Stimulated activated CD4-positive, alpha-beta T cell treated with anti-CD3 and anti-CD28 coated beads, Interleukin-4, amount 100 ng/mL, for 1 hour (primary cell): ENCODE measurements at places on chromosomes 4 and X.

DNA sequence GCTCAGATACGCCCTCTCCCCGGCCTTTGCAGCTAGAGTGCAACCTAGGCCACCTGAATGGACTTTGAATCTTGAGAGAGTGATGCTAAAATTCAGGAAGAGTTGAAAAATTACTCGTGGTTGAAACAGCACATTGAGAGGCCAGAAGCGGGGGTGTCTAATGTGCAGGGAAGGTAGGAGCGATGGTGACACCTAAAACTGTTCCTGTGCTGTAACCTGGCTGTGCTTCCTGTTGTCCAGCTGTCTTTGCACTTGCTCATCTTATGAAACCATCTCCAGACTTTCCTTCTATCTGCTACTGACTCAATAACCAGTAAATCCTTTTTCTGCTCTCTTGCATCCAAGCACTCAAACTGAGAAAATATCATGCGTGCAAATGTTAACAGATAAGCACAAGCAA is 106.4 kb upstream of the RPS6KA3 start:
- no peak for DNase-seq

DNA sequence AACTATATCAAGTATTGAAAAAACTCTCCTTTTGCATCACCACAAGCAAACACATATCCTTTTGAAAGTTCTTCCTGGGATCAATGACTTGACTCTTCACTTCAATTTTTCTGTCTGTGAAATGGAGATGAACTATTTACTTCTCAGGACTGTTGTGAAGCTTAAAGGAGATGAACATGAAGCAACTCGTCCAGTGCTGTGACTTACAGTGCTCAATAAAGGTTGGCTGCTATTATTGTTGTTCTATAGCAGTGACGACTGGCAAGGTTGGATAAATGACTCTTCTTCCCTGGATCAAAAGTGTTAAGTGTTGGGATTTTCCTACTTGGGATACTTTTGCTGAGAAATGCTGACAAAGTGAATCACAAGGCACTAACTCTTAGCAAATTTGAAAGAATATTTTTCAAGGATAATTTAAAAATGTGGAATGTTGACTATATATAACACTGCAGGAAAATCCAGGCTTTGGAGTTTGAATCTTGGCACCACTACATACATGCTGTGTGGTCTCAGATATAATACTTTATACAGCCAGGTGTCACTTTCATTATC is 13.7 kb downstream of the FRAS1 start:
- DNase-seq, result no peak

DNA sequence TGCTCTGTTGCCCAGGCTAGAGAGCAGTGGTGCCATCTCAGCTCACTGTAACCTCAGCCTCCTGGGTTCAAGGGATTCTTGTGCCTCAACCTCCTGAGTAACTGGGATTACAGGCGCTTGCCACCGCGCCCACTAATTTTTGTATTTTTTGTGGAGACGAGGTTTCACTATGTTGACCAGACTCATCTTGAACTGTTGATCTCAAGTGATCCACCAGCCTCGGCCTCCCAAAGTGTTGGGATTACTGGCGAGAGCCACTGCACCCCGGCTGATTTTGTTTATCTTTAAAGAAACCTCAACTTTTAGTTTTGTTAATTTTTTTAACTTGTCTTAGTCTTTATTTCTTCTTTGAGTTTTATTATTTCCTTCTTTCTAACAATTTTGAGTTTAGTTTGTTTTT is 163.2 kb downstream of the SLC4A4 start:
- DNase-seq, result no peak

DNA sequence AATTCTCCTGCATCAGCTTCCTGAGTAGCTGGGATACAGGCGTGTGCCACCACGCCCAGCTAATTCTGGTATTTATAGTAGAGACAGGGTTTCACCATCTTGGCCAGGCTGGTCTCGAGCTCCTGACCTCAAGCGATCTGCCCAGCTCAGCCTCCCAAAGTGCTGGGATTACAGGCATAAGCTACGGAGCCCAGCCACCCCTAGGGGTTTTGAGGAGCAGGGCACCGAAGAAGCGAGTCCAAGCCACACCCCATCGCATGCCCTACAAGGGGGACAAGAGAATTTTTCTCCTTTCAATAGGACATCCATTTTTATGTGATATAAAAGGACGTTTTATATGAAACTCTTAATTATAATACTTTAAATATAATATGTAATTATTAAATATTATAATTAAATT is 13.9 kb upstream of the KLF3 start:
- DNase-seq, result no peak

GRCh38 chr4:21726255-21726815 is 222.2 kb downstream of the KCNIP4 start:
- DNase-seq, result no peak

- DNase-seq, result no peak
Measured at GRCh38 chr4:54547299-54548097, 110.3 kb upstream of the KIT start.

DNA sequence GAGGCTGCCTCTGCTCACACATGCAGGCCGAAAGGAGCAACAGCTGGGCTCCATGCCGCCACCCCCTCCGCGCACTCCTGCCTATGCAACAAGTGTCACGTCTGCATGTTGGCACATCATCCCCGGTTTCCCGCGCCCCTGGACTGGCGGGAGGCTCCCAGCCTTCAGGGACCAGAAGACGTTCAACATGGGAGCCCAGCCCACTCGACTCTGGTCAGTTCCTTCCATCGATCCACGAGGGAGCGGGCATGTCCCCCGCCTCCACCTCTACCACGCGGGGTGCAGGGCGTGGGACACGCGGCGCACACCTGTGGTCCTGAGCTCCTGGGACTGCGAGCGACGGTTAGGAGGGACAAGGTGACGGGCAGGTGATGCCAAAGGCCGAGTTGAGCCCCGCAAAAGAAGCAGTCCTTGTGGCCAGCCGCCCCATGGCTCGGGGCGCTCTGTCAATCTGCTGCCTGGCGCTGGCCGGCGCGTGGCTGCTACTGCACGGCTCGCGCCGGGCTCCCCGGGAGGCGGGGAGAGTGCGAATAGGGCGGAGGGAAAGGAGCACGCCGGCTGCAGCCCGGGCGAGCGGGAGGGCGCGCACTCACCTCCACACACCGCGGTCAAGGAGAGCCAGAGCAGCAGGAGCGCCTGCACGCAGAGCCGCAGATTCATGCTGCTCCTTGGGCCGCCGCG is 645 bp downstream of the APLN start:
- DNase-seq, result peak; percentile 26

DNA sequence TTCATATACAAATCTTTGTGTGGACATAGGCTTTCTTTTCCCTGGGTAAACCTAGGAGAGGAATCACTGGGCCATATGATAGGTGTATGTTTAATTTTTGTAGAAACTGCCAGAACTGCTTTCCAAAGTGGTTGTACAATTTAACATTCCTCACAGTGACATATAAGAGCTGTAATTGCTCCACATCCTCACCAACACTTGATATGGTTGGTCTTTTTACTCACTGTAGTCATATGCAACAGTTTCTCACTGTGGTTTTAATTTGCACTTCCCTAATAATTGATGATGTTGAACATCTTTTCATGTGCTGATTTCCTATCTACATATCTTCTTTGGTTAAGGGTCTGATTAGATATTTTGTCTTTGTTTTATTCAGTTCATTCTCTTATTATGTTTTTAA is 24.5 kb upstream of the PAPSS1 start:
- DNase-seq, result no peak

- no peak for DNase-seq
Measured at GRCh38 chr4:130486186-130486585, 1390.2 kb downstream of the C4orf33 start.

GRCh38 chrX:1468250-1468772 is 15.6 kb upstream of the ASMTL start:
- peak; percentile 74 for DNase-seq

DNA sequence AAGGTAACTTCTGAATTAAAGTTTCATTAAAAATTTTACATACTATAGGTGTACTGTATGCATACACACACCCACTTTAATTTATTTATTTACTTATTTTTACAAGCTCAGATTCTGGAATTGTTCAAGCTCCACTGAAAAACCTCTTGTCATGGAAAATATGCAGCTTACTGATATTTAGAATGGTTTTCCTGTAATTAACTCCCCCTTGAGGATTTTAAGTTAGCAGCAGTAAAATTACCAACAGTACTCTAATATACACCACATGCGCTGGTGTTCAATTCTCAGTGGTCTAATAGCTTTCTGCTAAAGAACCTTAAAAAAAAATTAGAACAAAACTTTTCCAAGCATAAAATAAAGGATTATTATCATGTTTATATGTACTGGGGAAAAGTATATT is 12.0 kb downstream of the MAB21L2 start:
- no peak for DNase-seq

DNA sequence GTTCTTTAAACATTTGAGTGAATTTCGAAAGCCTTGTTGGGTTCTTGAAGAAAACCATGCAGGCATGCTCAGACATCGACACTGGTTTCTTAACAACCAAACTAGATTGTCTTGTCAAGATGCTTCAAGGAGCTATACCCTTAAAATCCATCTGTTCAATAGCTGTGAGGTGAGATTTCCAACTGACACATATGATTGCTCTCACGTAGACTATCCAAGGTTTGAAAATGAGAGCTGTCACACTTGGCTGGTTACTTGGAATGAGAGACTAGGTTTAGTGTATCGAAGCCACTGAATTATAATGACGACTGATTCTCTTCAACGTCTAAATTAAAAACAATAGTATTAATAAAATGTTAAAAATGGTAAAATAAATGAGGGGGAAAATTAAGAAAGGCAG is 2725.5 kb downstream of the ARAP2 start:
- no peak for DNase-seq

DNA sequence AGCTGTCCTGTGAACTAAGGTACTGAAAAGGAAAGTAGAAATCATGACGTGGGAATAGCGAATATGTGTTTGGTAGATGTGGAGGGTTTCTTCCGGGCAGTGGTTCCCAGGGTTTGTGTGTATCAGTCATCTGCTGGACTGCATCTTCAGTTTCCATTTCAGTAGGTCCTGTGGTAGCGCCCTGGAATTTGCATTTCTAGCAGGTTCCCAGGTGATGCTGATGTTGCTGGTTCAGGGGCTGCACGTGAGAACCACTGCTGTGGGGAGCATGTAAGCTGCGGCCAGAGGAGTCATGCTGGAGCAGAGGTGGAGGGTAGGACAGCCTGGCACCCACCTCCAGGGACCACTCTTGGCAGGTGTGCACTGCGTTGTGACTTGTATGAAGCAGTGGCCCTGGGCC is 47.1 kb downstream of the ARHGAP10 start:
- no peak for DNase-seq

DNA sequence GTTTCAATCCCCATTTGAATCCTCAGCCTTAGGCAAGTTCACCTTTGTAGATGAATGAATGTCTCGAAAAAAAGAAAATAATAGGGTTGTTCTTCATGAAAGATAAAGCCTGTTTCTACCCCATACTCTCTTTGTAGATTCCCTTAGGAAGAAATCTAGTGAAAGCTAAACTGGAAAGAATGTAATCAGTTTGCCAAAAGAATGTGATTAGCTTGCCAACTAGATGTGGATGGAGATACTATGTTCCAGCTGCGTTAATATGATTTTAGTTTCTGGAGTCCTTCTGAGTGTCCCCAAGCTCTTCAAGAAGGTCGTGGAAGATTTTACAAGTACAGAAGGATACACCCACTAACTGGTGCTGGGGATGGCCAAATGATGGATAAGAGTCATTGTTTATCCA is 162.3 kb upstream of the EDNRA start:
- DNase-seq, result no peak

DNA sequence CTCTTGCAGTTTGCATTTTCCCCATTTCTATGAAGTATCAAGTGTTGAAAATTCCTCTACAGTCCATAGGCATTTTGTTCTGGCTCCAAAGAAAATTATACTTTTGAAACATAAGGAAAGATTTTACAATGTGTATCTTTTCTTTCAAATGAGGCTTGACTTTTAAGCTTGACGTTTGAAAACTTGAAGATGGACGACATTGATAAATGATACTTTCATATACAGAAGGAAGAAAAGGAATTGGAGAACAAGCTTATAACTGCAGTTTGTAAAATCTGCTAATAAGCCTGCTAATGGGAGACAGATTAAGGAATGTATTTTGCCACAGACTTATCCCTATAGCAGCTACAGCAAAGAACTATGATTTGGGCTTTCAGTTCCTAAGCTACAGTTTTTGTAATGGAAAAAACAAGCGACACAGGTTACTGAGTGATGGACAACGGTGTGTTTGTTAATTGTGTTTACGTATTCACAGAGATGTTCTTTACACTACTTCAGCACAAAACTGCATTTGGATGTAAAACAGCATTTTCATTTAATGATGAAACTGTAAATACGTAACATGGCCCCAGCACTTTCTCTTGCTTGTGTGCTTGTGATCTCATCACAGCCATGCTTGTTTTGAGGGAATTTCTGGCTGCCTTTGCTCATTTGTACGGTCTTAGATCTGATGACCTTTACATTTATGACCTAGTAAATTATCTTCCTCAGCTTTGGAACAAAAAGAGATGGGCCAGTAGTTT is 83.2 kb upstream of the FAT1 start:
- DNase-seq, result no peak

DNA sequence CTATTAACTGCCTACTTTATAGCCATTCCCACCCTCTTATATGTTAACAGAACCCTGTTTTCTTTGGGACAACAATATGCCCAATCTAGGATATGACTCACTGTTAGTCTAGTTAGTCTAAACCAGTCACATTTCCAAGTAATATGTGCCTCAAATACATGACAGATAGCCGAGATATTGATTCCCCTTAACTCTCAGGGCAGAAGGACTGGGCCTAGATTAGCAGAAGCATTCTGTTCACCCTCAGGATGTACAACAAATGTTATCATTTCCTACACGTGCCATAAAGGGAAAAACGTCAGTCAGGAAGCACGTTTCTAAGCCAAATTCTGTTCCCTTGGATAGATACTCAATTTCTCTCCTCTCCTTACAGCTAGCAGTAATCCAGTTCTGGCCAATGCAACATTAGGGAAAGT is 114.1 kb downstream of the SLC10A7 start:
- DNase-seq, result no peak

- DNase-seq, result no peak
Measured at GRCh38 chr4:29805245-29805644, 914.9 kb upstream of the PCDH7 start.

DNA sequence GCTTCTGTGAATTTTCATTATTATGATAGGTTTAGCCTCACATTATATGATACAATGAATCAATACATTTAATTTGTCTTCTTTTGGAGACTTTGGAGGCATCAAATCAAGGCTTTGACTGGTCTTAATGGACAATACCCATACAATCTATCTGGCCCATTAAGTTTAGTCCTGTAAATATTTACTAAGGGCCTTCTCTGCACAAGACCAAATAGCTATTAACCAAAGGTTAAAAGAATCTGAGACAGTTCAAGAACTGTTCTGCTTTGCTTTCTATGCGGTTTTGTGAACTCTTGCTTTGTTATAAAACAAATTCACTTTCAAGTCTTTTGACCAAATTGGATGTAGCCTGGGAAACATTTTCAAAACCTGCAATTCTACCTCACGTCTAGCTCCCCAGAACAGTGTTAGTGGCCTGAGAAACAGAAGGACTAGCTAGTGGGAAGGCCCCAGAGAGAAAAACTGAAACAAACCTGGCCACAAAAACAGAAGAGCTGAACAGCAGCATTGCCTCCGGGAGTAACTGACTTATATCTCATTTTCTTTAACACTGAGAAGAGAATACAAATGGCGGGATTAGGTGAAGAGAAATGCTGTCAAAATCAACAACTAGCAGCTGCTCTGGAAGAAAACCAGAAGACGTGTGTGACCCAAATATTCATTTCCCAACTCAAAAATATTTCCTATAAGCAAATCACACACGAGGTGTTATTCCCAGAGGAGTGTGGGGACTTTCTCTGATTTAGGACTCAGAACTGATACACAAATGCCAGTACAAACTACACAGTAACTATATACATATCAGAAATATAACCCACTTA is 548 bp downstream of the TLR1 start:
- DNase-seq, result no peak

- DNase-seq, result no peak
Measured at GRCh38 chr4:103482893-103483292, 236.9 kb downstream of the TACR3 start.

GRCh38 chrX:19920945-19921344 is 33.5 kb upstream of the SH3KBP1 start:
- no peak for DNase-seq
